ENCODE measurements at places on chromosomes 1 and 21.

GRCh38 chr1:113536182-113536780, 146.0 kb downstream of the MAGI3 start:
- DNase-seq, result no peak

DNA sequence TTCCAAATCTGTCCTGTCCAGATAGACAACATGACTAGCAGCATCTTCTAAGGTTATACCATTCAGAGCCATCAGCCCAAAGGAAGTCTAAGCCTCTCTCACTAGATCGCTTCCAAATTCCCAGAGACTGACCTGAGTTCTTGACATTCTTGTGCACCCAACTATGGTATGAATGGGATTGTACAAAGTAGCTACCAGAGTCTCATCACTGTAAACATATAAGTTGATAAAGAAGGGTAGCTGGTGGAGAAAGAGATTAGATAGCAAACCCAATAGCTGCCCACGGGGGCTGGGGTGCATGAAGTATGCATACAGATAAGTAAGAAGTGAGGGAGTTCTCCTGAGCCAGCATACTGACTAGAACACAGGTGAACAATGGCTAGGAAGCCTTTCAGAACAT, 180.0 kb downstream of the PLPP3 start:
- DNase-seq, result no peak

GRCh38 chr21:36783612-36784374, 84.9 kb downstream of the SIM2 start:
- peak; percentile 85 for DNase-seq

DNA sequence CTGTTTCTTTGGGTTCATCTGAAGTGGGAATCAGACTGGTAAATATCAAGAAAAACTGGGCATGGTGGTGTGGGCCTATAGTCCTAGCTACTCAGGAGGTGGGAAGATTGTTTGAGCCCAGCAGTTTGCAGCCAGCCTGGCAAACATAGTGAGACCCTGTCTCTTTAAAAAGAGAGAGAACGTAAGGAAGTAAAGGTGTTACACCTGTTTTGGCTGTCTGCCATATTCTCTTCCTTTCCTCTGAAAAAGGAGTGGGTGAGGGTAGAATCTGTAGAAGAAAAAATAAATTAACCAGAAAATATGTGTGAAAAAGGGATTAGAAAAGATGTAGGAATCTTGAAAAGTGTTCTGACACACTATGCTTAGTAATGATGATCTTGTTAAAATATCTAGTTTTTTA, 20.0 kb downstream of the AHCYL1 start:
- no peak for DNase-seq

GRCh38 chr1:98045211-98045766, 124.5 kb upstream of the DPYD start:
- peak; percentile 13 for DNase-seq

- DNase-seq, result peak; percentile 75
Measured at GRCh38 chr1:60942291-60942690, 140.1 kb upstream of the NFIA start.

- DNase-seq, result no peak
Measured at GRCh38 chr1:93749894-93750301, 68.3 kb upstream of the BCAR3 start.

GRCh38 chr1:151888972-151889570, 20.2 kb downstream of the THEM4 start:
- DNase-seq, result peak; percentile 17

Measured in RWPE1 (cell line).